ENCODE measurements at places on chromosomes 7 and 10.
A peak's percentile ranks its signal among the peaks of the same experiment; 100 is the strongest.

- no peak overlapping the region for H3K27ac ChIP-seq
- peaks cover 8% of the 10 kb centered on the region for H3K4me1 ChIP-seq
- no peaks in the 10 kb centered on the region for H3K36me3 ChIP-seq
- H3K27me3 ChIP-seq: no peaks in the 10 kb centered on the region
Observed at GRCh38 chr10:90935581-90936275, 14.8 kb upstream of the ANKRD1 start.

DNA sequence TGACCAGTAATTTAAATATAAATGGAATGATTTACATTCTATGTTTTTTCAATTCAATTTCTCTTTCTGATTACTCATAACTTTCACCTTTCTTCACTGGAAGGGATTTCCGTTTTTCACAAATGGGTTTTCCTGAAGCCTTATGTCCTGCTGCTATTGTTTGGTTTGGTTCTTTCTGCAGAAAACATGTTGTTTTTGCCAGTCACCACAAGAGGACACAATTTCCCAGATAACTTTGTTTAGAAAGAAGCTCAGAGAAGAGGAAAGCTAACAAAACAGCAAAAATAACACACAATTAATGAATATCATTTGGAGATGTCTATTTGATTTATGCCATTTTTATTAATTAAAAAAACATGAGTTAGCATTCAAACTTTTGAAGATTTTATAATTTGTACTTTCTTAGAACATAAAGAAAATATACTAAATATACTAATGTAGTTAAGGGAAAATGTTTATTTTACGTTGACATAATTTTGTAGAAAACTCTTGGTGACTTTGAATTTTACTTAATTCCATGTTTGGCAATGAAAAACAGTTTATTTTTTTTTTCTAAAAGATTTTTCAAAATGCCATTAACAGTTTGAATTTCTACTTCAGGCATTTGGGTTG is 4.6 kb upstream of the TWIST1 start:
- no peak overlapping the region for H3K27ac ChIP-seq
- H3K4me3 ChIP-seq: no peak overlapping the region
- no peaks in the 10 kb centered on the region for H3K27me3 ChIP-seq

GRCh38 chr7:124443762-124444161 is 321.8 kb downstream of the GPR37 start:
- H3K27ac ChIP-seq: no peak overlapping the region
- no peaks in the 10 kb centered on the region for H3K4me1 ChIP-seq
- H3K27me3 ChIP-seq: no peaks in the 10 kb centered on the region

- H3K36me3 ChIP-seq: no peaks in the 10 kb centered on the region
- no peaks in the 10 kb centered on the region for H3K27me3 ChIP-seq
- no peak for DNase-seq
Observed at GRCh38 chr7:30702200-30702599, 19.9 kb upstream of the CRHR2 start.

- H3K4me1 ChIP-seq: no peaks in the 10 kb centered on the region
- DNase-seq: no peak
- no peaks in the 10 kb centered on the region for H3K36me3 ChIP-seq
- H3K27me3 ChIP-seq: no peaks in the 10 kb centered on the region
Observed at GRCh38 chr10:92407305-92408016, 116.5 kb downstream of the MARCHF5 start.

DNA sequence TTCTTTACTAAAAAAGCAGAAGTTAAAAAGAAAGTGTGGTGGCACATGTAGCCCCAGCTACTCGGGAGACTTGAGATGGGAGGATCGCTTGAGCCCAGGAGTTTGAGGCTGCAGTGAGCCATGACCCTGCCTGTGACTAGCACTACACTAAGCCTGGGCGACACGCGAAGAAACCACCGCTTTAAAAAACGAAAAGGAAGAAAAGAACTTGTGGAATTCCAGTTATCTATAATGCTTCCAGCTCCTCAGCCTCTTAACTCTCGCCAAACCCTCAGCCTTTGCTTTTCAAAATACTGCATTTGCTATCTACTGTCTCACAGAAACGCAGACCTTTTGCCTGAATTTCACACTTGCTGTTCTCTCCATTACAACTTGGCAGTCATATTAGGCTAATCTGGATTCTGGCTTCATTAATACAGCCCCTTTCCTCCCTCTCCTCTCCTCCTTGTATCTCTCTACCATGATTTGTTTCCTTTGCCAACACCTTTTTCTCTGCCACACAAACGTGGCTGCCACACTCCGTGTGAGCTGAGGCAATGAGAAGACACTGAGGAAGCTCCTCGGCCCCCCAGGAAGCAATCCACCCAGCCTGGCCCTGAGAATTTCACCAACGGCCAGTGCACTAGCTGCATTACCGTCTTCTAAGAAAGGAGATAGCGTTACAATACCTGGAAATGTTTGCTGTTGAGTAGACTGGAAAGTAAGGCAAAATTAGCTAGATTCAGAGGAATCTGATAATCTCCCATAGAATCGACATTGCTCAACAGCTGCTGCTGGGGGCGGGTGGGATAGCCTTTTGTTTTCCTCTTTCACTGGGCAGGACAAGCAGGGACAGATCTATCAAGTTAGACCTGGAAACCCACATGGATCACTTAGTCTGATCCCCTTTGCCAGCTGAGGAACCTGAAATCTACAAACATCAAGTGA is 37.2 kb downstream of the CALML5 start:
- no peak overlapping the region for H3K4me3 ChIP-seq
- H3K4me1 ChIP-seq: no peaks in the 10 kb centered on the region
- no peaks in the 10 kb centered on the region for H3K36me3 ChIP-seq
- H3K27me3 ChIP-seq: no peaks in the 10 kb centered on the region

GRCh38 chr7:106767498-106768323 is 97.4 kb upstream of the PIK3CG start:
- H3K27ac ChIP-seq: no peak overlapping the region
- no peak for DNase-seq
- no peaks in the 10 kb centered on the region for H3K4me1 ChIP-seq
- H3K27me3 ChIP-seq: no peaks in the 10 kb centered on the region
- H3K36me3 ChIP-seq: no peaks in the 10 kb centered on the region
- H3K4me3 ChIP-seq: no peak overlapping the region

GRCh38 chr7:21887353-21887752 is 58.3 kb downstream of the CDCA7L start:
- H3K27ac ChIP-seq: no peak overlapping the region
- H3K27me3 ChIP-seq: no peaks in the 10 kb centered on the region
- H3K4me3 ChIP-seq: no peak overlapping the region
- H3K36me3 ChIP-seq: no peaks in the 10 kb centered on the region

GRCh38 chr7:97468493-97468892 is 263.4 kb upstream of the TAC1 start:
- H3K27ac ChIP-seq: no peak overlapping the region
- no peak overlapping the region for H3K4me3 ChIP-seq
- no peaks in the 10 kb centered on the region for H3K4me1 ChIP-seq
- no peaks in the 10 kb centered on the region for H3K36me3 ChIP-seq
- no peaks in the 10 kb centered on the region for H3K27me3 ChIP-seq

DNA sequence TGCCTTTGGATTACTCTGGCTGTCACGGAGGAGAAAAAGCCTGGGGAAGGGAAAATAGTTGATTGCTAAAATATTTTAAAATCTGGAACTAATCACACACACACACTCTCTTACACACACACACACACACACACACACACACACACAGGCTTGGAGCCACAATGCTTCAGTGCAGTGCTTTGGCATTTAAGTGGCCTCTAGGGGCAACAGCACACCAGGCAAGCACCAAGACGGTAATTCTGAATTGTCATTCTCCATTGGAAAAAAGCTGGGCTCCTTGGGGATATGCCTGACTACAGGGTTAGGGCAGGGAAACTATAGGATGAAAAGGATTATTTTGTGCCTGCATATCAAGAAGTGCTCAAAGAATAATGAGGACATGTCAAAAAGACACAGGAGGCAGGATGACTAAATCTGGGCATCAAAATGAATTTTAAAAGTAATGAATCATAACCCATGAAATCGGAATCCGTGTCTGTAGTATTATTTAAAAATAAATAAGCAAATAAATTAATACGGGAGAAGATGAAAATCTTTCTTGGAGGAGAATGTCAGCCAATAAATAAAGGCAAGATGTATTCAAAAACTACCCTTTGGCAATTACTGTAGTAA is 30.4 kb upstream of the DDC start:
- H3K4me1 ChIP-seq: peaks cover 6% of the 10 kb centered on the region
- no peaks in the 10 kb centered on the region for H3K36me3 ChIP-seq
- no peak overlapping the region for H3K27ac ChIP-seq
- DNase-seq: peak; percentile 60
- no peak overlapping the region for H3K4me3 ChIP-seq
- H3K27me3 ChIP-seq: no peaks in the 10 kb centered on the region

DNA sequence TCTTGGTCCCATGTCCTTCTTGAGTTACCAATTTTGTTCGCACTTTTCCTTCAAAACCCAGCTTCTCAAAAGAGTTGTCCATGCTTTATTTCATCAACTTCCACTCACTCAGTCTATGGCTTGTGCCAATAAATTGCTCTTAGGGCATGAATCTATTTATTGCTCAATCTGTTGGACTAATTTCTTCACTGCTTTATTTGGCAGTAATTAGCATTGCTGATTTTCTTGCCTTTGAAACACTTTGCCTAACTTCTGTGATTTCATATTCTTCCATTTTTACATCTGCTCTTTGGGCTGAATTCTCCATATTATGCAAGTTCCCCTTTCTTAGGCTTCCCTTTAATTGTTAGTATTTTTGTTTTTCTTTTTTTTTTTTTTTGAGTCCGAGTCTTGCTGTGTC is 16.8 kb downstream of the DLD start:
- DNase-seq: no peak
- H3K4me1 ChIP-seq: no peaks in the 10 kb centered on the region
- no peaks in the 10 kb centered on the region for H3K27me3 ChIP-seq
- H3K4me3 ChIP-seq: no peak overlapping the region

- H3K27ac ChIP-seq: no peak overlapping the region
- H3K27me3 ChIP-seq: no peaks in the 10 kb centered on the region
- no peak for DNase-seq
Observed at GRCh38 chr10:94630017-94630688, 53.4 kb upstream of the CYP2C18 start.

GRCh38 chr10:130108934-130109604 is 1.6 kb downstream of the C10orf143 start:
- no peak overlapping the region for H3K4me3 ChIP-seq
- no peaks in the 10 kb centered on the region for H3K4me1 ChIP-seq
- no peak overlapping the region for H3K27ac ChIP-seq
- H3K36me3 ChIP-seq: no peaks in the 10 kb centered on the region
- H3K27me3 ChIP-seq: no peaks in the 10 kb centered on the region

DNA sequence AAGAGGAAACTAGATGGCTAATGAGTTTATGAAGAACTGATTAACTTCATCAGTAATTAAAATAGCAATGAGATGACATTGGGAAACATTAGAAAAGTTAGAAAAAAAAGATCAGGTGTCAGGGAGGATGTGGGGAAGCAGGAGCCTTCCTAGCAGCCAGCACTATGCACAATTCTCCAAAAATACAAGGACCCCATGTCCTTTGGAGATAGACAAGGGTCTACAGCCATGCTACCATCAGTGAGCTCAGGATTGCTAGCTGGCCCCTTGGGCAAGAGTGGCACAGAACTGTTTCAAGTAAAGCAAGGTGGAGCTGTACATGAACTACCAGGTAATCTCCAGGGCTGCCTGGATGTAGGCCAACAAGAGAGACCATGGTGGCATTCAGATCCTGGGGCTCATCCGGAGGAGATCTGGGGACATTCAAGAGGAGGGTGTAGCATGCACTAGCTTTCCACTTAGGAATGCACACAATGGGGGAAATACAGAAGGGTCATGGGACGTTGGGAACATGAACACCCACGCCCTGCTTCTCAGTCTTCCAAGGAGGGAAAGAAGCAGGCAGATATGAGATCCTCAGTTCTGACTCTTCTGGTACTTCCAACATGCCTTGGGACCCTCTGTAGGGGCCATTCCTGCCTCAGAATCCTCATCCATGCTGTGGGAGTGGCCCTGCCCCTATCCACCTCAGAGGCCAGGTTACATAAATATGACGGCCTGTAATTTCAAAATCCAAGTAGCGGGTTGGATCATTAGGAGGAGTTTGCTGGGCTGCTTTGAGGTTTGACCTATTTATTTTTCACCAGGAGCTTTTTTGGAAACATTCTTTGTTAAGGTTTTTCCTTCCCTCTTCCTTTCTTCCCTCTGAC is 82.2 kb upstream of the HABP2 start:
- H3K27ac ChIP-seq: no peak overlapping the region
- peaks cover 10% of the 10 kb centered on the region for H3K4me1 ChIP-seq
- no peaks in the 10 kb centered on the region for H3K36me3 ChIP-seq
- H3K27me3 ChIP-seq: no peaks in the 10 kb centered on the region
- no peak overlapping the region for H3K4me3 ChIP-seq

- H3K4me1 ChIP-seq: no peaks in the 10 kb centered on the region
- H3K27ac ChIP-seq: no peak overlapping the region
- no peak for DNase-seq
- H3K27me3 ChIP-seq: no peaks in the 10 kb centered on the region
- no peaks in the 10 kb centered on the region for H3K36me3 ChIP-seq
- no peak overlapping the region for H3K4me3 ChIP-seq
Observed at GRCh38 chr10:3487228-3487627, 297.8 kb downstream of the KLF6 start.

GRCh38 chr10:75845176-75845947 is 413.9 kb downstream of the LRMDA start:
- H3K27me3 ChIP-seq: no peaks in the 10 kb centered on the region
- H3K36me3 ChIP-seq: no peaks in the 10 kb centered on the region
- no peaks in the 10 kb centered on the region for H3K4me1 ChIP-seq
- H3K4me3 ChIP-seq: no peak overlapping the region
- DNase-seq: no peak

DNA sequence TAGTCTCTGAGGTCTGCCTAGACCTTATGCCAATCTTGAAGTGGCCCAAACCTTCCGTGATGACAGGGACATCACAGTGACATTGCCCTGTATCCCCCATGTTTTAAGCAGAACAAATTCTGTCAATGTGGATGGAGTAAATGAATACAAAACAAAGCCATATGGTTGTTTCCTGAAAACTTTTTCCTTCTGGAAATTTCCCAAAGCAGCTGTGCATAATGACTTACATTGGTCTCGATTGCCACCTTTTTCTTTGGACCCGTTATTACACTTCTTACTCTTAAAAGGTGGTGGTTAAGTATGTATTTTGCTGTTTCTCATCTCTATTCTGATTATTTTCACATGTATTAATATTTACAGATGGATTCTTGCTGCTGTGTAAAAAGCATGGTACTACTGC is 411.2 kb upstream of the KLF6 start:
- H3K27me3 ChIP-seq: no peaks in the 10 kb centered on the region
- H3K4me1 ChIP-seq: peaks cover 11% of the 10 kb centered on the region
- H3K36me3 ChIP-seq: no peaks in the 10 kb centered on the region
- DNase-seq: no peak
- H3K27ac ChIP-seq: peak overlapping the region; percentile 53

GRCh38 chr7:17674166-17674942 is 265.9 kb downstream of the SNX13 start:
- H3K36me3 ChIP-seq: no peaks in the 10 kb centered on the region
- no peak overlapping the region for H3K27ac ChIP-seq
- no peaks in the 10 kb centered on the region for H3K27me3 ChIP-seq

Measured in testis (tissue), 5 donors.